Psoas muscle (tissue), 8 donors: ENCODE measurements at places on chromosomes 4 and X. TPM values are rescaled to one million over a fixed set of nuclear protein-coding genes. Genes with fewer than 3 reads are reported as not detected.

Gene MAGEC3
- polyA plus RNA-seq: not detected

Gene FAT4
- 0.35 TPM for polyA plus RNA-seq

Gene UBE2A
- 62.2 TPM for polyA plus RNA-seq

Gene HPGDS
- polyA plus RNA-seq: 0.32 TPM

Gene PPEF2
- 0.08 TPM for polyA plus RNA-seq

Gene SCML2
- 1.6 TPM for polyA plus RNA-seq

Gene NAP1L5
- 3.3 TPM for polyA plus RNA-seq

Gene CSN1S1
- not detected for polyA plus RNA-seq

Gene APELA
- 0.03 TPM for polyA plus RNA-seq

Gene EGF
- 26.5 TPM for polyA plus RNA-seq

Gene MOB1B
- 5.7 TPM for polyA plus RNA-seq

Gene ADGRL3
- 0.16 TPM for polyA plus RNA-seq

DNA sequence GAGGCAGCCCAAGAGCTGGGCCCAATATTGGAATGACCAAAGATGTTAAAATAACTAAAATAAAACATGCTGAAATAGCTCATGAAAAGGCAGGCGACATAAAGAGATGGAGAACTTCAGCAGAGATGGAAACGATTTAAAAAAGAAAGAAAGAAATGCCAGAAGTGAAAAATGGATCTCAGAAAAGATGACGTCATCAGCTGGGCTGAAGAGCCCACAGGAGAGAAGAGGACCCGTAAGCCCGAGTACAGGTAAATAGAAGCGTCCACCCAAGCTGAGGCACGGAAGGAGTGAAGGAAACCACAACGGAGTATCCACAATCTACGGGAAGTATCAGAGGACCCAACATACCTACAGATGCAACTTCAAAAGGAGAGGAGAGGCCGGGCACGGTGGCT lies 112.8 kb downstream of the AFAP1 start:
- DNase-seq: no peak

DNA sequence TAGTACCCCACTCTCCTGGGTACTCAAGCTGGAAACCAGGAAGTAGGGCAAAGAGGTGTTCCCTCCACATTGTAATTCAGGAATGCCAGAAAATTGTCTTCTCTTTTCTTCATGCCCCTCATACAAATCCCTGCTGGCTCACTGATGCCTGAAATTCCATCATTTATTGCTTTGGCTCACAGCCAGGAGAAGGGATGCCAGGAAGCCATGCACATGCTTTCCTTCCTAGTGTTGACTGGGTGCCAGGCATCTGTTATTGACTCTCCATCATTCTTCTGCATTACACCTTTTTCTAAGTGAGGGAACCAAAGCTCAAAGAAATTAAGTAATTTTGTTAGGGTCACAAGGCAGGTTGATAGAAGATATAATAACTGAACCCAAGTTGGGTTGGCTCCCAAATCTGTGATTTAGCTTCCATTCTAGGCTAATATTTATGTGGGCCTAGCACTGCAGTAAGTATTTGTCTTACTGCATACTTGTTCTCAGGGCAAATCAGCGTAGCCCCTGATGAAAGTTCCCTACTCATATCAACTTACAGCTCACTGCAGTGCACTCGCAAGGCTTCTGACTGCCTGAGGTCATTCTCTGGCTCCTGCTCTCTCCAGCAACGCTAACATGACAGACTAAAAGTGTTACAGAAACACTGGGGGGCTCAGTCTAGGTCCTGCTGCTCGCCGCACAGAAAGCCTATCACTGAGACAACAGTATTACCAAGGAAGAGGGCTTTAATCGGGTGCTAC lies 89.0 kb downstream of the TRAPPC11 start:
- DNase-seq: no peak

- DNase-seq: no peak
Measured at GRCh38 chr4:32798471-32799159, 2078.4 kb downstream of the PCDH7 start.

GRCh38 chrX:32084757-32085156 lies 1012.9 kb upstream of the FTHL17 start:
- no peak for DNase-seq

DNA sequence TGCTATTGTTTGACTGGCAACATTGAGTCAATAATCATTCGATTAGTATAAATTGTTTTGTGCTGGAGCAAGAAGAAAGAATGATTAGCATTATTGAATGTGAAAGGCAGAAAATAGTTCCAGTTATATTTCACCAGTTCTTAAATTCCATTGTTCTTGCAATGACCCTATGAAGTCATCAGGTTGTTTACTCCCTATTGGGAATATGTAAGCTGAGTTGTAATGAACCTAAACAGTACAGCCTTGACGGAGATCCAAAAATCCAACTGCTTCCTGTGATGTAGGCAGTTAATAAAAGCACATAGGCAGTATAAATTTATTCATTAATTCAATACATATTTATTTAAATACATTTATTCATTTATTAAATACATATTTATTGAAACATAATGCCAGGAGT lies 947.5 kb downstream of the PCDH7 start:
- no peak for DNase-seq

- peak; percentile 52 for DNase-seq
Measured at GRCh38 chrX:40646489-40647306, 663 bp downstream of the CXorf38 start.

DNA sequence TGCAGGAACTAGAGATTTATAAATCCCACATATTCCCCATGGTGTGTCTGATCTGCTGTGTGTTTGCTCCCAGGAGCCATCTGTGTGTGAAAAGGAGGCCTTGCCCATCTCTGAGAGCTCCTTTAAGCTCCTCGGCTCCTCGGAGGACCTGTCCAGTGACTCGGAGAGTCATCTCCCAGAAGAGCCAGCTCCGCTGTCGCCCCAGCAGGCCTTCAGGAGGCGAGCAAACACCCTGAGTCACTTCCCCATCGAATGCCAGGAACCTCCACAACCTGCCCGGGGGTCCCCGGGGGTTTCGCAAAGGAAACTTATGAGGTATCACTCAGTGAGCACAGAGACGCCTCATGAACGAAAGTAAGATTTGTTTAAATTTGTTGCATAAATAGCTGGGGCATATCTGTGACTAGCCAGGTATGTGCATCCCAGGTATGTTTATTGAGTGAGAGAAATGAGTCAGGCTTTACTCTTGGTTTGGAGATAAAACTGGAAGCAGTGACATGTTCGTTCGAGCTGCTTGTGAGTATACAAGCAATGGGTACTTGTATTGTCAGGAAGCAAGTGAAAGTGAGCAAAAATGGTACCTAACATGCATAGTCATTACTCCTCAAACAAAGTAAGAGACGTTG lies 89.5 kb downstream of the PTTG2 start:
- DNase-seq: no peak

GRCh38 chr4:74364652-74365491 lies at the start of gene EREG:
TSS of gene EREG (plus strand) at chr4:74365145. CDS start at chr4:74365309, 164 bp downstream.
- peak; percentile 14 for DNase-seq

DNA sequence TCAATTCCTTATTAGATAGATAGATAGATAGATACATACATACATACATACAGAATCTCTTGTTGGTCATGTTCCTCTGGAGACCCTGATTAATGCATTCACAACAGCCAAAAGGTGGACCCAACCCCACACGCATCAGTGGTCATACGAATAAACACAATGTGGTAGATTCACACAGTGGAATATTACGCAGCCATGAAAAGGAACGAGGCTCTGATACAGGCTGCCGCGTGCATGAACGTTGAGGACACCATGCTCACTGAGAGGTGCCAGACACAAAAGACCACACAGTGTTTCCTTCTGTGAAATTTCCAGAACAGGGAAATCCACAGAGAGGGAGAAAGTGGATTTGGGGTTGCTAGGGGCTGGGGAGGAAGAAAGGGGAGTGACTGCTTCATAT lies 136.7 kb downstream of the CRLF2 start:
- DNase-seq: no peak

- no peak for DNase-seq
Measured at GRCh38 chr4:152014280-152014679, 253.5 kb upstream of the GATB start.

- no peak for DNase-seq
Measured at GRCh38 chrX:74434336-74434735, 13.0 kb downstream of the SLC16A2 start.

GRCh38 chr4:70600305-70600704 lies 8.2 kb downstream of the AMBN start:
- no peak for DNase-seq

GRCh38 chr4:98656443-98656842 lies 2.0 kb downstream of the TSPAN5 start:
- DNase-seq: no peak

DNA sequence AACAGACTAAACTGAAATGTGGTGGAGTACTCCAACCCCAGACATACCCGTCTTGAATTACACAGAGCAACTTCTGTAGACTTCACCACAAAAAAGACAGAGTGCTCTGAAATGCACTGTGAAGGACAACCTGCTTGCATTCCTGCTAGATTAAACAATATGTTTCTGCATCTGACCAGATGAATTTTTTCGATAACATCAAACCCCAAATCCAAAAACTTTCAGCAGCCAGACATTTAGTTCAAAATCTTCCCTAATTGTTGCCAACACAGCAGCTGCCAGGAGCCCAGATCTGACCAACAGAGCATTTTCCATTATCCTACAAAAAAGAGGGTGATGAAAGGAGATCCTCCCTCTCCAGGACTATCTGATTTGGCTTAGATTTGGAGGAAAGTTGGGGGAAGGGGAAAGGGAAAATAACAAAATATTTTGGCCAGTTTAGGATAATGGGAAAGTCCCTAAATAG lies 356.5 kb downstream of the PDGFC start:
- DNase-seq: no peak

DNA sequence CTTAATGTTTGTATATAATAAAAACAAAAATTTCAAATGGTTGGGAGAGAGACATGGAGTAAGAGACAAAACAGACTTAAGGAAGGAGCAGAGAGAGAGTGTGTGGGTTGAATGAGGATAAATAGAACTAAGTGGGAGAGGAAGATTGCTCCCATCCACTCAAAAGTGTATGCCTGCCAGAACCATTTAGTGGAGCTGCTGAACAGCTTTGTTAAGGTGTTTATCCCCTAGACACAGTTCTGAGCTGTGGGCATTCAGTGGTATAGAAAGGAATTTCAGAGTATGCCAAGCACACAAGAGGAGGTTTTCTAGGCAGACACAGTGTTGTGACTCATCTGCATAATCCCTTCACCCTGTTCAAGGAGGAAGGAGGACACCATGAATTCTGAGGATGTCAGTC lies 508.6 kb upstream of the EPHA5 start:
- DNase-seq: no peak

DNA sequence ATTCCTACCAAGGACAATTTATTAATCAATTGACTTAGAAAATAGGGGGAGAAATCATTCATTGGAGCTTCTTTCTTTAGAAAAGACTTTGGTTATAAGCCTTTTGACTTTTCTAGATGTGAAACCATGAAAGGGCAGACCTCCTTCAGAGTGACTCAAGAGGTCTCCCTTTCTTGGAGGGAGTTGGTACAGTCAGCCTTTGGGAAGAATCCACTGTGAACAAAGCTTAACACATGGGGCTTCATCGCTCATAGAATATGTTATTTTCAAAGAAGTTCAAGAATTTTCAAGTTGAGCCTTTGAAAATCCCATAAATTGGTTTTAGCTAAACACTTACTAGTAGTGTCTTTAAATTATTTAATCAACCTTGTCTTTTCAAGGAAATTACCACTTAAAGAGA lies 28.0 kb downstream of the RIPPLY1 start:
- no peak for DNase-seq

- DNase-seq: no peak
Measured at GRCh38 chrX:53188763-53189162, 36.2 kb downstream of the KDM5C start.

- peak; percentile 90 for DNase-seq
Measured at GRCh38 chrX:39705290-39705689, 392.5 kb downstream of the BCOR start.

- DNase-seq: no peak
Measured at GRCh38 chr4:81982846-81983540, 390.8 kb downstream of the HNRNPD start.

DNA sequence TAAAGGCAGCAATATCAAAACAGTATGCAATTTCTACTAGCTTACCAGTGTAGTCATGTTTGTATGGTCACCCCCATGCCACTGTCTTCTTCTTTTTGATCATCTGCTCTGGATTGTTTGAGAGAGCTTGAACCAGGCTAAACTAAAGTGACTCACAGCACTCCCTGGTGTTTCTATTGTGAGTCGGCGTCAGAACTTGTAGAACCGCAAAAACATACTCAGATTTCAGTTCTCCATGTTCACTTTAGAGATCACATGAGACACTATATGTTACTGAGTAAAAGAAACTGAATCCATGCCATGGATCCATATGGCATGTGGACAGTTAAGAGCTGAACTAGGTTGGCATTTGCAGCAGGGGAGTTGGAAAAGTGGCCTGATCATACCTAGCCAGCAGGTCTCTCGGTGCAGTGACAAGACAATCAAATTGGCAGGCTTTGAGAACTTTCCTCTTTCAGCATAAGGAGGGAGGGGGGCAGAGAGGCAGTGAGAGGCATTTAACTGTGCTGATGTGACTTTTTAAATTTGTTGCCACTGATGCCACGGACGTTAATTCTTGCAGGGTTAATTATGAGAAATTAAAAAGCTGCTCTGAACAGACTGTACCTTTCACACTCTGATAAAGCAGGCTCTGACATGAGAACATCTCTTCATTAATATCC lies 88.4 kb downstream of the AFF2 start:
- no peak for DNase-seq

DNA sequence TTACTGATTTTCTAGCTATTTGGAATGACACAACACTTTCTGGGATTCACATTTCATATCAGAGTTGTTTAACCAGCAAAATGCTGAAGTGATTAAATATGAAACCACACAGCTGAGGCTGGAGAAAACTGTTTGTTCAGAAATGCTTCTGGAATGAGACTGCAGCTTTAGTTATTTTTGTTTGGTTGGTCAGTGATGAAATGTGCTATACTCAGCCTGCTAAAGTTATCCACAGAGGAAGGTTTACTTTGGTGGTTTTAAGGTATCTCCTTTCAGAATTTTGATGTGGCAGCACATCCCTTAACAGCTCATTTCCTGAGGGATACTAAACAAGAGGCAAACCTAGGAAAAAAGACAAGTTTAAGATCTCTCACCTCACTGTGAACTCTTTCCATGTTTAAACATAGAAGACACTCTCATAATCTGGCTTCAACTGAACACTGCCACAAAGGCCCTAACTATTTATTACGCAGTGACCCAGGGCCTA lies 106.6 kb upstream of the PDE5A start:
- DNase-seq: no peak
